ENCODE measurements at places on chromosomes 12 and 14. TPM values are rescaled to one million over a fixed set of nuclear protein-coding genes. Genes with fewer than 3 reads are reported as not detected.

The CACNA1C gene
- total RNA-seq: 17.4 TPM

The SOX5 gene
- total RNA-seq: 10.8 TPM

The ADAM21 gene
- 0.13 TPM for total RNA-seq

The PTPN21 gene
- total RNA-seq: 23.2 TPM

The SERPINA4 gene
- 6.1 TPM for total RNA-seq

The ADAMTS20 gene
- total RNA-seq: not detected

The NUAK1 gene
- 28.8 TPM for total RNA-seq

The PAPLN gene
- 132 TPM for total RNA-seq

DNA sequence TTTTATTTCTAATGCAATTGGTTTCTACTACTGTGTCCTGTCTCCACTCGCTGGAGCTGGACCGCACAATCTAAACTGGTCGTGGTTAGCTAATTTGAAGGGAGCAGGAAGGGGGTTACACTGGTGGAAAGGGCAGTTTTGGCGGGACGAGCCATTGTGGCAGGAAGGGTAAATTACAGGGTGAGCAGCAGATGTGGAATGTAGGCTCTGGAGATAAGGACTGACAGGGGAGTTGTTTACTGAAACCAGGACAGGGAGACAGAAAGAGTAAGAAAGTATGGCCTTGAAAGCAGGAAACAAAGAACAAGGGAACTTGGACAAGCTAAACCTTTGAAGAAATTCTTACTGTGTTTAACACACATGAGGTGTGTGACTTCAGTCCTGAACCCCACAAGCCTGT is 147.8 kb downstream of the ATXN7L3B start:
- DNase-seq: no peak

- DNase-seq: no peak
Measured at GRCh38 chr12:1216560-1216959, 225.5 kb downstream of the ERC1 start.

GRCh38 chr14:68682166-68683103 is 110.4 kb downstream of the ZFP36L1 start:
- no peak for DNase-seq

DNA sequence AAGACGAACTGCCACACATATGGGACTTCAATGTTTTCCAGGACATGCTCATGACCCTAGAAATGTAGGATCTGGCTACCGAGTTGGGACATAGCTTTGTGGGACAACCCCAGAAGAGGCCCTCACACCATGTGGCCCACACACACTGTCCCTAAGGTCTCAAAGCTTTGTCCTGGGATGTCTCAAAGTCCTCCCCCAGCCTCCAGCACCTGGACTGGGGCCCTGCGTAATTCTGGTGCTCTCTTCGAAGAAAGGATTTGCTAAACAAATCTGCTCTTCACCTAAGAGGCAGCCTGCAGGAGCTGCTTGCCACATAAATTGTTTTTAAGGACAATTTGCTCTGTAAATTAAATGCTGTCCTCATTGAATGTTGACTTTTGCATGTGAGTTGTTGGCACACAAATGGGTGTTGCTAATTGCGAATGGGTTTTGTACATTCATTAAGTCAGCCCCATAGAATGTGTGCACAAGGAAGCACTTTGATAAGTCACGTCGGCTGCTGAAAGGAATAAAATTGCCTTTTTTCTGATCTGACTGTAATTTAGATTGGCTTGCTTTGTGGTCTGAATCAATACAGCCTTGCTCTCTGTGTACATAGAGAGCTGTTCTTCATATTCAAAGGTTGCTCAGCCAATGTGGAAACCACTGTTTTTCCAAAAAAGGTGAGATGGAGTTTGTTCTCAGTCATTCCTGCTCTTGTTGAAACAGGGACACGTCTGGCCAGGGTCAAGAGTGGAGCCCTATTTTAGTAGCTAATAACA is 161.6 kb upstream of the PWP1 start:
- no peak for DNase-seq

DNA sequence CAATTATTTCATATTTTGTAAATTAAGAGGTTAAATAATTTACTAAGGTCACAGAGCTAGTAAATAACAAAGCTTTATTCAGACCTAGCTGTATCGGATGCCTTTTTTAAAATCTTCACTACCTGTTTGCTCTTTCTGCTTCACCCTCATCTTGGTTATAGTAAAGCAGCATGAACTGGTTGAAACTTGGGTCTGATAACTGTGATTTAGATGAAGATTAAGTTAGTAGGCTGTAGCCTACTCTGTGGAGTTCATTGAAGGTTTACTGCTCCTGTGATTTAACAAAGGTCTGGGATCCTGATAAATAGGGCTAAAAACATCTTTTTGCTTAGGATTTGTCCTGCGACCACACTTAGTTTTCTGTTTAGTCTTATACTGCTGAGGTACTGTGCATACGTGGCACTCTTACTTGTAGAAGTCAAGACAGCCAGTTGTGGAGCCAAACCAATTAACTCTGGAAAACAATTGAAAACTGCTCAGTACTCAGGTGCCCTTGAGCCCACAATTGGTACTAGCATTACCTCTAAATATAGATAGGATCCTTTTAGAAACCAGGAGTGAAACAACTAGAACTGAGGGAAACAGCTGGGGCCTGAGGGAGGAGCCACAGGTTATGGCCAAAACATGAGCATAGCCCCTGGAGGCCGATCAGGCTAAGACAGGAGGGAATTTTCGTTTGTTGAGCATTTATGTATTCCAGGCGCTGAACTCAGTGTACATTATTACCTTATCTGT is 2.3 kb downstream of the SPATS2 start:
- peak; percentile 57 for DNase-seq

DNA sequence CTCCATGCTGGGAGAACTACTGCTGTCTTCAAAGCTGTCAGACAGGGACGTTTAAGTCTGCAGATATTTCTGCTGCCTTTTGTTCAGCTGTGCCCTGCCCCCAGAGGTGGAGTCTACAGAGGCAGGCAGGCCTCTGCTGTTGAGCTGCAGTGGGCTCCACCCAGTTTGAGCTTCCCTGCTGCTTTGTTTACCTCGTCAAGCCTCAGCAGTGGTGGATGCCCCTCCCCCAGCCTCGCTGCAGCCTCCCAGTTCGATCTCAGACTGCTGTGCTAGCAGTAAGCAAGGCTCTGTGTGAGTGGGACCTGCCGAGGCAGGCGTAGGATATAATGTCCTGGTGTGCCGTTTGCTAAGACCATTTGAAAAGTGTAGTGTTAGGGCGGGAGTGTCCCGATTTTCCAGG is 31.4 kb upstream of the RFX4 start:
- no peak for DNase-seq

- peak; percentile 17 for DNase-seq
Measured at GRCh38 chr14:89767861-89768268, 186.7 kb downstream of the EFCAB11 start.

GRCh38 chr12:108177131-108177530 is 48.0 kb downstream of the WSCD2 start:
- no peak for DNase-seq

- DNase-seq: peak; percentile 22
Measured at GRCh38 chr14:67646131-67646530, 26.4 kb downstream of the ARG2 start.

DNA sequence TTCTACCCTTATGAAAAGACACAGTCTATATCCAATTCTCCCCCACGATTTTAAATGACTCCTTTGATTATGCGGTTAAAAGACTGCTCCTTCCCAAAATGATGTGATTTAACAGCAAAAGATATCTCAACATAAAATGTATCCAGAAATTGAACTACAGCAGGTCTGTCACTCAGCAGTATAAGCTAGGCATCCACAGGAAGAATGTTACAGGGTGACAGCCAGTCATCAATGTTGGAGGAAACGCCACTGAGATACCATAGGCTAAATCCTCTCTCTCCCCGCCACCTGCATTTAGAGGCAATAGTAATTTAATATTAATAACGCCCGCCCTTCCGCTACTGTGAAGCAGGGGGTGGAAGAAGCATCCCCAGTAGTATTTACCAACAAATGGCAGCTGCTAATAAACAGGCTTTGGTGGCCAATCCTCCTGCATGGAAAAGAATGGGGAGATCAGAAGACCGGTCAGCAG is 613 bp downstream of the RECQL start:
- DNase-seq: no peak

DNA sequence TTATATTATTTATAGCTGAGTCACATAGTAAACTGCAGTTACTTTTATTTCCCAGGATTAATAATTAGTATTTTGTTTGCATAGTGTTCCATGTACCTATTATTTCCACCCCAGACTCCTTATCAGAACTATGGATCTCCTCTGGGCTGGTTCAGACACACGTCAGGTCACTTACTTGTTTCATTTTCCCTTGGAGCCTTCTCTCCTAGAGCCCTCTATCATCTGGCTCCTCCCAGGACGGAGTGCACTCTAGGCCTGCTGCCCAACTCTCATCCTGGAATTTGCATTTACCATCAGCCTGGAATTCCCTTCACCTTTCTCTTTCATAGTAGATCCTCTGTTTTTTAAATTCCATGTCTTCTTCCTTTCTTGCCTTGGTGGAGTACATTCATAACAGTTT is 28.5 kb upstream of the GALNT16 start:
- DNase-seq: no peak

- peak; percentile 83 for DNase-seq
Measured at GRCh38 chr14:65949711-65950516, 536.3 kb upstream of the CCDC196 start.

GRCh38 chr12:88870000-88870737 is 289.9 kb upstream of the KITLG start:
- DNase-seq: no peak

DNA sequence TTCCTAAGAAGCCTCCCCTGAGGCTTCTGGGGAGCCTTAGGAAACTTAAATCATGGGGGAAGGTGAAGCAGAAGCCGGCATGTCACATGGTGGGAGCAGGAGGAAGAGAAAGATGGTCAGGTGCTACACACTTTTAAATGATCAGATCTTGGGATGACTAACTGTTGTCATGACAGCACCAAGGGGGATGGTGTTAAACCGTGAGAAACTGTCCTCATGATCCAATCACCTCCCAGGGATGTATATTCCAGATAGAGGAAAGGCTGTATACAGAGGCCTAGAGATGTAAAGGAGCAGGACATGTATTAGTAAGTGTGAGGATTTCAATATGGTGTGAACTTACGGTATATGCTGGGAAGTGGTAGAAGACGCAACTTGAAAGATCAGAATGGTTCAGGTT is 121.1 kb downstream of the CAND1 start:
- DNase-seq: no peak

GRCh38 chr14:77832297-77832696 is 32.4 kb downstream of the ADCK1 start:
- DNase-seq: no peak

DNA sequence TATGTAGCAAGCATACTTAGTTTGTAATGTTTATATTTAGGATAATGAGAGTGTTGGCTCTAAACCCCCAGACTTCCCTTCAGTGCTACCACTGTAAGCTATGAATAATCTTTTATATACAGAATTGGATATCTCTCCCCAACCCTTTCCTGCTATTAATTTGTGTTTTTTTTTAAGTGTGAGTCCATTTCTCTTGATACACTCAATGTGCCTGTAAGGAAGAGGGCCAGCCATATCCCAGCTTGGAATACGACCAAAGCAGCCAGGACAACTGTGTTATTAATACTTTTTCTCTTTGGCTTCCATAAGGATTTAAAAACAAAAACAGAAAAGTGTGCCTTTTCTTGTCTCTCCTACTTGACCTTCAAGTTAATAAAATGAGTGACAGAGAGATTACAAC is 116.7 kb downstream of the SNAPC1 start:
- DNase-seq: no peak

GRCh38 chr12:116346741-116347140 is 69.2 kb upstream of the MED13L start:
- no peak for DNase-seq

Data from kidney (tissue), 22 donors.